Activated CD4-positive, alpha-beta T cell treated with anti-CD3 and anti-CD28 coated beads, Interleukin-2, amount 10 ng/mL, durations not matched to agents 24 days and 14 days (primary cell): ENCODE measurements at places on chromosomes 16 and 17. TPM values are rescaled to one million over a fixed set of nuclear protein-coding genes. Genes with fewer than 3 reads are reported as not detected.

DNA sequence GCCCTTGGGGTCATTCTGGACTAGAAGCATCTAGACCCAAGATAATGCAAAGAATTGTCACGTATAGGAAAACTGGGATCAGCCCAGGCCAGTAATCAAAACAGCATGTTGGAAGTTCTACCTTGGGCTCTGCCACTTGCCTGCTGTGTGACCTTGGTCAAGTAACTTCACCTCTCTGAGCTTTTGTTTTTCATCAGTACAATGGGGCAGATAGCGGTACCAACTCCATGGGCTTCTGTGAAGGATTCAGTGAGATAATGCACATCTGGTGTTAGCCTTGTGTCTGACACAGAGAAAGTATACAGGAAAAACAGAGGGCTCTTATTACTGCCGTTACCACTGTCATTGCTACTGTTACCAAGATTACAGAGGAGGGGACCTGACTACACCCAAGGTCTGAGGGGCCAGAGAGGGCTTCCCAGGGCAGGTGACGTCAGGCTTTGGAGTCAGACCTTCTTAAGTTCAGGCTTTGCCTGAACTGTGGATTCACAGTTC lies 24.6 kb downstream of the CMIP start:
- H3K4me1 ChIP-seq = peaks cover 53% of the 10 kb centered on the region
- H3K4me3 ChIP-seq = peak overlapping the region; percentile 66
- DNase-seq = peak; percentile 66
- H3K27me3 ChIP-seq = no peaks in the 10 kb centered on the region

DNA sequence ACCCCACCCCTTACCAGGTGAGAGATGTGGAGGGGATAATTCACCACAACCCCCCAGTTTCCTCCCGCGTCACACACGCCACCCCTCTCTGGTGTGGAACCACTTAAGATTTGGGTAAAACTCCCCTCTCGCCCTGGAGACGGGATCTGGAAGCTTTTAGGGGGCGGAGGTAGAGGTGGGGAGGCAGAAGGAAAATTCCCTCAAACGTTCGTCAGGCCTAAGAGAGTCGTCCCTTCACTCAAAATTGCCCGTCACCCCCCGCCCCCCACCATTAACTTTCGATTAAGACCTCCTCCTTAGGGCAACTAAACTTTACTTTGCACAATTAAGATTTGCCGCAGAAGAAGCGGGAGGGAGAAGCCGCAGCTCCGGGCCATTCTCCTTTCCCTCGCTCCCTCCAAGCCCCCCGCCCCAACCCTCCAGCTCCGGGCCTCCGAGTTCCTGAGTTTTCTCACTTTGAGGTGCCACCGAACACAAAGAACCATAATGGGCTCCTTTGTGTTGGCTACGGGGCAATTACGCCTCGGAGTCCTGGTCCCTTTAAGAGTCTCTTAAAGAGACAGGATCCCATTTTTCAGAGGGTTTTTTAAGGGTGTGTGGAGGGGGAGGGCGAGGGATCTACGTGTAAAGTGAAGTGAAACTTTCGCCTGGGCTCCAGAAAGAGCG lies 985 bp upstream of the FZD2 start:
- no peaks in the 10 kb centered on the region for H3K36me3 ChIP-seq
- peaks cover 18% of the 10 kb centered on the region for H3K4me1 ChIP-seq
- peaks cover 69% of the 10 kb centered on the region for H3K27me3 ChIP-seq
- peak overlapping the region; percentile 58 for H3K27ac ChIP-seq
- peak; percentile 72 for DNase-seq

SARM1 gene
- total RNA-seq = 36.4 and 37.7 TPM in 2 replicates

- peaks cover 48% of the 10 kb centered on the region for H3K4me1 ChIP-seq
- peaks cover 40% of the 10 kb centered on the region for H3K36me3 ChIP-seq
- H3K27me3 ChIP-seq = no peaks in the 10 kb centered on the region
- H3K4me3 ChIP-seq = peak overlapping the region; percentile 46
- peak overlapping the region; percentile 76 for H3K27ac ChIP-seq
These were observed 15.8 kb downstream of the NOD2 start for GRCh38 chr16:50709061-50709684.

SAT2 gene
- 16.5 and 17.7 TPM in 2 replicates for total RNA-seq

SLFN14 gene
- total RNA-seq = 0.07 TPM in 1 of 2 replicates, not detected in the other

CSH1 gene
- not detected in 2 replicates for total RNA-seq

WIPI1 gene
- total RNA-seq = 9.1 and 9.5 TPM in 2 replicates

GRCh38 chr16:80375973-80376372 lies 164.8 kb upstream of the DYNLRB2 start:
- no peaks in the 10 kb centered on the region for H3K36me3 ChIP-seq
- no peak for DNase-seq
- H3K27ac ChIP-seq = no peak overlapping the region

ZMYND15 gene
- total RNA-seq = not detected in 2 replicates

DNA sequence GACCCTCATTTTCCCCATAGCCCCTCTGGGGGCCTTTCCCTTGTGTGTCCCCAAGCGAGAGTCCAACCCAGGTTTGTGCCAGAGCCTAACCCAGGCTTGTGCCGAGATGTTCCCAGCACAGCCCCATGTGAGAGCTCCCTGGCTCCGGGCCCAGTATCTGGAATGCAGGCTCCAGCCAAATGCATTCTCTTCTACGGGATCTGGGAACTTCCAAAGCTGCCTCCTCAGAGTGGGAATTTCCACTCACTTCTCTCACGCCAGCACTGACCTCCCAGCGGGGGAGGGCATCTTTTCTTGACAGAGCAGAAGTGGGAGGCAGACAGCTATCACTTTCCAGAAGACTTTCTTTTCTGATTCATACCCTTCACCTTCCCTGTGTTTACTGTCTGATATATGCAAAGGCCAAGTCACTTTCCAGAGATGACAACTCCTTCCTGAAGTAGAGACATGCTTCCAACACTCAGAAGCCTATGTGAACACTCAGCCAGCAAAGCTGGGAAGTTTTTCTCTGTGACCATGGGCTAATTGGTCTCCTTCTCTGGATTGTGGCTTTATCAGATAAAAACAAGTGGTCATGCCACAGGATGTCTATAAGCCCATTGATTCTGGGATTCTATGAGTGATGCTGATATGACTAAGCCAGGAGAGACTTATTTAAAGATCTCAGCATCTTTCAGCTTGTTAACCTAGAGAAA lies 2.5 kb upstream of the CCL2 start:
- H3K27me3 ChIP-seq = peaks cover 31% of the 10 kb centered on the region
- H3K4me1 ChIP-seq = peaks cover 5% of the 10 kb centered on the region
- H3K27ac ChIP-seq = no peak overlapping the region
- H3K4me3 ChIP-seq = no peak overlapping the region
- DNase-seq = no peak
